ENCODE measurements at places on chromosomes 2 and 18.

GRCh38 chr18:28657961-28658360, 481.0 kb upstream of the CDH2 start:
- no peak for DNase-seq

GRCh38 chr2:119421304-119421703, 10.3 kb upstream of the TMEM37 start:
- no peak for DNase-seq

DNA sequence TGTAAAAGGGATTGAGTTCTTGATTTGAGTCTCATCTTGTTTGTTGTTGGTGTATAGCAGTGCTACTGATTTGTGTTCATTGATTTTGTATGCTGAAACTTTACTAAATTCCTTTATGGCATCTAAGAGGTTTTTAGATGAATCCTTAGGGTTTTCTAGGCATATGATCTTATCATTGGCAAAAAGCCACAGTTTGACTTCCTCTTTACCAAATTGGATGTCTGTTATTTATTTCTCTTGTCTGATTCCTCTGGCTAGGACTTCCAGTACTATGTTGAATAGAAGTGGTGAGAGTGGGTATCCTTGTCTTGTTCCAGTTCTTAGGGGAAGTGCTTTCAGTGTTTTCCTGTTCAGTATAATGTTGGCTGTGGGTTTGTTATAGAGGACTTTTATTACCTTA, 4.8 kb downstream of the ANKAR start:
- no peak for DNase-seq

GRCh38 chr2:74020702-74021406, 36.1 kb downstream of the TET3 start:
- no peak for DNase-seq

Data from natural killer cell (primary cell).